Fibroblast of skin of back (primary cell): ENCODE measurements at places on chromosomes 11 and 22.
A peak's percentile ranks its signal among the peaks of the same experiment; 100 is the strongest.

DNA sequence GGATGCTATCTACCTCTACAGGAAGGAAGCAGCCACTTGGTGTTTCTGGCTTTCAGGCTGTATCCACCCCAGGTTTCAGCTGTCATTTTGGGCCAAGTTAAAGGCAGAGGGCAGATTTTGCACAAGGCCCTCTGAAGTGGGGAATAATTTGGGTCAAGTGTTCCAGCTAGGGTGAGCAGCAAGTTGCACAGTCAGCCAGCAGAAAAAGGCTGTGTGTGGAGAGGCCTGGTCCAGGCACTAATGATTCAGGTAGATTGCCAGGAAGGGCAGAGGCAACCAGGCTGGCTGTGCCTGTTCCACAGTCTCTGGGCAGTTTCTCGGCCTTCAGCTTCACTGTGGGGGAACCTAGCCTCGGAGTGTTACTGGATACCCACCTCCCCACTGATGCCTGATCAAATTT, 8.6 kb upstream of the ELF5 start:
- no peak for DNase-seq

GRCh38 chr11:116124922-116125714, 620.9 kb upstream of the CADM1 start:
- DNase-seq = no peak

- DNase-seq = peak; percentile 99
Measured at GRCh38 chr22:19880786-19881569, 26.3 kb upstream of the GNB1L start.

DNA sequence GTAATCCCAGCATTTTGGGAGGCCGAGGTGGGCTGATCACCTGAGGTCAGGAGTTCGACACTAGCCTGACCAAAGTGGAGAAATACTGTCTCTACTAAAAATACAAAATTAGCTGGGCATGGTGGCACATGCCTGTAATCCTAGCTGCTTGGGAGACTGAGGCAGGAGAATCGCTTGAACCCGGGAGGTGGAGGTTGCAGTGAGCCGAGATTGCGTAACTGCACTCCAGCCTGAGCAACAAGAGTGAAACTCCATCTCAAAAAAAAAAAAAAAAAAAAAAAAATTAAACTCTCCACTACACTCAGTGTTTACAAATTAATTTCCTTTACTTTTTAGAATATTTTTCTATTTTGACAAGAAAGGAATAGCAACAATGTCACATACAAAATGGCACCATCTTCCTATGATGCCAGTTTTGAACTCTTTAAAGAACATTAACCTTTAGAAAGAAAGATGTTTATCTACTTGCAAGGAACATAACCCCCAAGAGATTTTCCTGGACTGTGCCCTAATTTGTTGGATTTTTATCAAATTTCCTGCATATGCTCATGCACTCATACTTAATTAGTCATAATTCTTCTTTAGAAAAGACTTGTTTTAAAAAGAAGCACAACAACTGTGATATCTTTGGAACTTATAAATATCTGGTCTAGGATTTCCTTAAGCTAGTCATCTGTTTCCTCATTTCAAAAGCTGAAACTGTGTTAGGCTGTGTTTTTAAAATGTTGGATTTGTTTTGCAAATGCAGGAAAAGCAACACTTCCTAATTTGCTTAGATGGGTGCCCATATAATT, 22.6 kb upstream of the HIPK3 start:
- no peak for DNase-seq

DNA sequence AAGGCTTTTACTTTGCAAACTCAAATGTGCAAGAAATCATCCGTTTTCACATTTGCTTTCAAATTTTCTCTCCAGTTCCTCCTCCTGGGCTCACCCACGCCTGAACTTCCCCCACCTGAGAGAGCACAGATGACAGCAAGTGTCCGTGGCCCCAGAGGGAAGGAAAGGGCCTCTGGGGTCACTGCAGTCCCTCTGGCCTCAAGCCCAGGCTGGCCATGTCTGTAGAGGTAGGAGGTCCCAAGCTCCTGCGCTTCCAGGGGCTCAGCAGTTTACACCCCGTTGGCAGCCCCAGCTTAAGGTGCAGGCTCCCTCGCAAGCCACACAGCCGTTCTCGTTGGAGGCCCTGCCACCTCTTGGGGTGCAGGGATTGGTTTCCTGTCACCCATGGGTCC, 40.5 kb upstream of the PRDM11 start:
- no peak for DNase-seq

DNA sequence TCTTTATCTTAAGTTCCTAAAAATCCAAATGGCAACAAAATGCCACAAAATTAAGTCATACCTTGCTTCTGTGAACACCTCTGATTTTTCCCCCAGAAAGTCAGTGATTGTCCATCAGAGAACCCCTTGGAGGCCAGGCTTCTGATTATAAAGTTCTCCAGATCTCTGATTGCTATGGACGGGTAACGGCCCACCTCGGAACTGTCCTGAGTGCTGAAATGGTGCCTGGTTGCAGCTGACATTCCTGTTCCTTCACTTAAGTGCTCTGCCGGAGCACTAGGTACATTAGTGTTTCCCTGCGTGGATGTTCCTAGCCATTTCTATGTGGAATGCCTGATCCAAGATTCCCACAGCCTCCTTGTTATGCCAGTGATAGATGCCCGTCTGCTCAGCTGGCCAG, 85.0 kb downstream of the CHST1 start:
- DNase-seq = peak; percentile 41

DNA sequence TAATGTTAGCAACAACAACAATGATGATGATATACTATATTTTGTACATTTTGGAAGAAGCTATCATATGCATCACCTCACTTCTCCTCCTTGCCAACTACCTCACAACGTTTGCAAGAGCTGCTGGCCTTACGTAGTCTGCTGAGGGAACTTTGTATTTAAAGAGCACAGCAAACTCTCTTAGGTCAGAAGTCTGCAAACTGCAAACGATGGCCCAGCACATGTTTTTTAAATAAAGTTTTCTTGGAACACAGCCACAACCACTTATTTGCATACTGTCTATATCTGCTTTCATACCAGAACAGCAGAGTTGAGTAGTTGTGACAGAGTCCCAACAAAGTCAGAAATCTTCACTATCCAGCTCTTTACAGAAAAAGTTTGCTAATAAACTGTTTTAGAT, 261.7 kb downstream of the TENM4 start:
- DNase-seq = no peak

DNA sequence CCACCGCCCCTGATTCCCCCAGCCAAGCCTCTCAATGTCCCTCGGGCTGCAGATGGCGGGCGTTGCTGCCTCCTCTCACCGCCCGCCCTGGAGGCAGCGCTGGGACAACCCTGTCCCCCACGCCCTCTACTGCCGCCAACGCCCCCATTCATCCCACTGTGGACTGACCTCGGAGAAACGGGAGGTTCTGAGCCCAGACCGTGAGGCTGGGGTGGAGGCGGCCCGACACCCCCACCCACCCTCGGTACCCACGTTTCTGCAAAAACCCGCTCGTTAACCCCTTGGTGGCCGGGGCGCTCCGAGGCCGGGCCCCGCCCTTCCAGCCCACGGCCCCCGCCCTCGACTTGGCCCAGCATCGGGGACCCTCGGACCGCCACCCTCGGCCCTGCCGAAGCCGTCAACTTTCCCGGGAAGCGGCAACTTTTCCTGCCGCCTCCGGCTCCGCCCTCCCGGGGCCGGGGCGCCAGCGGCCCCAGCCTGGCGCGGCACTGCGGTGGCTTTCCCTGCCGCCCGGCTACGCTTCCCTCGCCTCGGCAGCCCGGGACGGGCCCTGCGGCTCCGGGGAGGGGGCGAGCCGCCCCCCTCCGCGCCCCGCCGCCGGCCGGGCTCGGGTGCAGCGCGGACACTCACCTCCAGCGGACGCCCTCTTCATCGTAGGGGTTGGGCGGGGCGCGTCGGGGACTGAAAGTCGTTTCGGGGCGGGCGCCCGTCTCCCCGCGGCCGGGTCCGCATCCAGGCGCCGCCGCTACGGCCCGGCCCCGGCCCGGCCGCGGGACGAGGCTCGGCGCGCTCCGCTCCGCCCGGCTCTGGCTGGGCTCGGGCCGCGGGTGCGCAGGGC, 458 bp downstream of the RTN4R start:
- no peak for DNase-seq

GRCh38 chr11:59172345-59173079, 580 bp downstream of the DTX4 start:
- no peak for DNase-seq

- DNase-seq = no peak
Measured at GRCh38 chr11:121419836-121420235, 32.3 kb upstream of the SORL1 start.

DNA sequence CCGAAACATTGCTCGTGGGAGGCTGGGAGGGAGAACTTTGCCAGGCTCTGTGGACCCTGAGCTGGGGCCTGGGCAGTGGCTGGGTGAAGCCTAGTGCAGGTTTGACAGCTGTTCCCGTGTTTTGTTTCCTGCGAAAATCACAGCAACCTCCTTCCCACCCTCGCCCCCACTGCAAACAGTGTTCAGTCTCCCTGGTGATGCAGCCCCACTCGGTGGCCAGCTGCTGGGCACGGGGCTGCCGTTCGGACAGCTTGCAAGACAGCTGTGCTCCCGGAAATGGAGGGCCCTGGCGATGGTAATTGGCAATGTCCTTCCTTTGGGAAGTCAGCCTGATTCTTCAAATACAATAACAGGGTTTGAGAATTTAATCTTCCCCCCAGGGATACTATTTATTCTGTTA, 10.4 kb upstream of the GAL start:
- no peak for DNase-seq

DNA sequence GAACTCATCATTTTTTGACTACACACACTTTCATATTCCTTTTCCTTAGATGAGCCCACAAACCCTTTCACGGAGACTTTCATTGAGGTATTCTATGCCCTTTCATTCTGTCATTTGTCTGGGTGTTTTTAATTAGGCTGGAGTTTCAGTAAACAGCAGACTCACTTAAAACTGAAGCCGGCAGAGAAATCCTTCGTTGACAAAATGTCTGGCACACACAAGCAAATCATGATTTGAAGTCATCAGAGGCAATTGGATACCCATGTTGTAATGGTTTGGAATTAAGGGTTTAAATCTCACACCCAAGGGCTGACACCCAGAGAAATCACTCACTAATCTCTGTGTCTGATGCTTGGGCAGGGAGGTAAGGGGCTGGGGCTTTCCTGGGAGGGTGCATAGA, 127.1 kb downstream of the EHF start:
- DNase-seq = no peak

- DNase-seq = no peak
Measured at GRCh38 chr11:8729837-8730696, 47.5 kb downstream of the RPL27A start.

DNA sequence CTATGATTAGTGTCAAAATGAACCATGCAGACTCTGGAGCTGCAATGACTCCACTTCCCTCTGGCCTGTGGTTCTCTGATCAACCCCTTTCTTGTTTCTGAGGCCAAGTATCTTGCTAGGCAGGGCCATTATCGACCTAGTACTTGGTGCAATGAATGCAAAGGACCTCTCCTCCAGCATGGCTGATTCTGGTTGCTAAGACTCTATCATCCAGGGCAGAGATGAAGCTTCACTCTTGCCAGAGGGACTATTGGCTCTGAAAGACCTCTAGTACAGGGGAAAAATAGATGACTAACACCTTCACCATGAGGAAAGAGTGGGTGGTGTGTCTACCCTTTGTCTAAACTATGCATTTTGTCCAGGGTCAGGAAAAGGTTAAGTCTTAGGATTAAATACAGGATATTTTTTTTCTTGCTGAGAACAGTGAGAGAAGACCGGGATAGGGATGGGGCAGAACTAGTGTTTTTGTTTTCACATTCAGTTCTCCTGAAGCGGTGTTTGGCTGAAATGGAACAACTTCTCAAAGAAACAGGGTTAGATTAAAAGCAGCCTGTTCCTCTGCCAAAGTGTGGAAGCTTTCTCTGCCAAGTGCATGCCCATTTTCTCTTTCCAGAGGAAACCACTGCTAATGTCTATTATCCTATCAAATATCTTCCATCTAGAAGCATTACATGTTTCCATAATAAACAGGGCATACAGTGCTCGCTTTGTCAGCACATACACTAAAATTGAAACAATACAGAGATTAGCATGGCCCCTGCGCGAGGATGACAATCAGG, 5.0 kb upstream of the MTFP1 start:
- peak; percentile 89 for DNase-seq

GRCh38 chr11:4769838-4770237, at the start of gene OR51F1:
Gene OR51F1, minus strand, starts transcription at chr11:4769938. Its CDS starts 0 bp downstream, at chr11:4769938.
- DNase-seq = no peak

GRCh38 chr11:47591764-47592163, 2.4 kb downstream of the C1QTNF4 start:
- no peak for DNase-seq

DNA sequence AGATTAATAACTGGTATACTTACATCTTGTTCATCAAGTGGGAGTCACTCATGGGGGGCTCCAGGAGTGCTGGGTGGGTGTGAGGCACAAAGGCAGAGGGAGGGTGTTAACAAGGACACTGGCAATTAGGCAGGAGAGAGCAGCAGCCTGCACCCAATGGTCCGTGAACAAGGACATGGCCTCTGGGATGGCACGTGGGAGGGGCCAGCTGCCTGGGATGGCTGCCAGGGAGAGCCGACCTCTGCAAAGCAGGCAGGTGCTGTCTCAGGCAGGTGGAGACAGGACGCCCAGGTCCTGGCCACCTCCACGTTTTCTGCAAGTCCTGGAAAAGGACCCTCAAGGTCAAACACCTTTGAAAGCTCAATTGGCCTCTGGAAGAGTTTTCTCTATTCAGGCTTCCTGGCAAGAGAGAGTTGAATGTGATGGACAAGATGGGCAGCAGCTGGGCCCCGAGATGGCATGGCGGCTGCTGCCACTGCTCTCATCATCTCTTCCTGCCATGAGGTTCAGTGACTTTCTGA, 257.1 kb downstream of the BUD13 start:
- no peak for DNase-seq

DNA sequence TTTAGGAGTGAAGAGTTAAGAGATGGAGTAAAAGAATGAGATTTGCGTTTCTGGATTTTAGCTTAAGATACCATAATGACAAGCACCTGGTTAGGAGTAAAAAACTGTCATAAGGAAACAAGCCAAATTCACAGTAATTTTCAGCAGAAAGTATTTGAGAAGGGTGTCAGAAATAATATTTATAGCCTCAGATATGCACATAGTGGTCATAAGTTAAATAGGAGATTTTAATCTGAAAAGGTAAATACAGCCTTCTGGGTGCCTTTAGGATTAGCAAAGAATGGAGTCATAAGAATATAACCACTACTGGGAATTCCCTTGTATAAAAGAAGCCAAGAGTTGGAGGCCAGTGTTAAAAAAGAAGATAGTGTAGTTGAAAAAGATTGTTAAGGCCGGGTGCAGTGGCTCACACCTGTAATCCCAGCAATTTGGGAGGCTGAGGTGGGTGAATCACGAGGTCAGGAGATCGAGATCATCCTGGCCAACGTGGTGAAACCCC, 160.1 kb downstream of the SWAP70 start:
- DNase-seq = no peak
